ENCODE measurements at places on chromosomes 3 and 15. TPM values are rescaled to one million over a fixed set of nuclear protein-coding genes. Genes with fewer than 3 reads are reported as not detected.

- H3K27me3 ChIP-seq, result no peaks in the 10 kb centered on the region
- peaks cover 53% of the 10 kb centered on the region for H3K36me3 ChIP-seq
- peak overlapping the region; percentile 98 for H3K4me3 ChIP-seq
- H3K4me1 ChIP-seq, result peaks cover 62% of the 10 kb centered on the region
- DNase-seq, result no peak
Measured at GRCh38 chr15:81295486-81296121, 28.3 kb downstream of the STARD5 start.

DNA sequence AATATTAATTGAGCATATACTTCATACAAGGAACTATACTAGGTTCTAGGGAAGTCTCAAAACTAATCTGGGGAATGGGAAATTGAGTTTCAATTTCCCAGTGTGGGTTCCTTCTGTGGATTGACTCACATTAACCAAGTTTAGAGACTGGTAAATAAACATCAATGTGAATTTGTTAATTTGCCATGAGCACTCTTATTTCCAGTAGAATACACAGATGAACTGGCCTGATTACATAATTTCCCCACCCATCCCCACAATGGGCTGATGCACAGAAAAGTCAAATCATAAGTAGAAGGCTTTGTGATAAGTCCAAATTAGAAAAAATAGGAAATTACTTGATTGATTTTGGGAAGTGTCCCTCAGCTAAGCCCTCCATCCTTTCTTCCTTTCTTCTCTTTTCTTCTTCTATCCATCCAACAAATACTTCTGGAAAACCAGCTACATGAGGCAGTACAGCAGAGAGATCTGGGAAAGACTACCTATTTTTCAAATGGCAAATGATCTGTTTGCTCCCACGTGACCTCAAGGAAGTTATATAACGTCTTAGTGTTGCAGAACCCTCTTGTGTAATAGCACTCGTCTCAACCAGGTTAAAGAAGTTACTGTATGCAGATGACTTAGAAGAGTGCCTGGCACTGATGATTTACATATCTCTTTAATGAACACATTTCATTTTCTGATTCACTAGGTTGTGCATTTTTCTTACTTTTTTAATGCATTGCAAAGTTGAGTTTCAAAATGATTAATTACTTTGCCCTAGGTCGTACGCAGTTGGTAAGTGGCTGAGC lies 312.3 kb downstream of the SV2B start:
- H3K4me3 ChIP-seq, result no peak overlapping the region
- no peak overlapping the region for H3K27ac ChIP-seq
- H3K36me3 ChIP-seq, result peaks cover 6% of the 10 kb centered on the region
- no peak for DNase-seq

DNA sequence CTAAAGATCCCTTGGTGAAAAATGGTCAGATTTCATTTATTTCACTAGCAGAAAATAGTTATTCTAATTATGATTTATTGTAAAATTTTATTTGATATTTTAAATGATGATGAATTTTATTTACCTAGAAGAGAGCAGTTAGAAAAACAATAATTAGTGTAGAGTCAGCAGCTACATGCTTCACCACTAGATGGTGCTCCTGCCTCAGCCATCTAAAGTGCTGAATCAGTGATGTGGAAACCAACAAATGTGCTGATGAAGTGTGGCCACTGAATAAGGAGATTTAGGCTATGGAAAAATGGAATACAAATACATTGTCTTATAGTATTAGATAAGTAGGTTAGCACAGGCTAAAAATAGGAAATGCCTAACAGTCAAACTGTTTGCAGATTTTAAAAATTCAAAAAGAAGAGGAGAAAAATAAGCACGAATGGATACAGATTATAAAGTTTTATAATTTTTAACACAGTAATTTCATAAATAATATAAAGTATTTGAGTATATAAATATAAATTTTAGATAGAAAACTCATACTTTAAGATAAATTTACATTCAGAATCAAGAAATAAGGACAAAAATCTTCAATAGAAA lies 109.8 kb downstream of the PPP2R3A start:
- no peak overlapping the region for H3K27ac ChIP-seq
- peak; percentile 82 for DNase-seq
- H3K4me1 ChIP-seq, result peaks cover 4% of the 10 kb centered on the region
- H3K27me3 ChIP-seq, result peaks cover 7% of the 10 kb centered on the region

- no peaks in the 10 kb centered on the region for H3K36me3 ChIP-seq
- H3K4me1 ChIP-seq, result peaks cover 41% of the 10 kb centered on the region
- no peak for DNase-seq
- H3K27me3 ChIP-seq, result no peaks in the 10 kb centered on the region
- no peak overlapping the region for H3K4me3 ChIP-seq
- H3K27ac ChIP-seq, result no peak overlapping the region
Measured at GRCh38 chr3:15635121-15635661, 33.6 kb downstream of the BTD start.

- H3K4me1 ChIP-seq, result no peaks in the 10 kb centered on the region
- H3K27ac ChIP-seq, result no peak overlapping the region
- H3K4me3 ChIP-seq, result no peak overlapping the region
- no peaks in the 10 kb centered on the region for H3K27me3 ChIP-seq
- no peak for DNase-seq
- no peaks in the 10 kb centered on the region for H3K36me3 ChIP-seq
Measured at GRCh38 chr3:56118968-56119367, 349.3 kb downstream of the ERC2 start.

GP5 gene
- total RNA-seq, result 1.1 TPM

ZNF710 gene
- 24.4 TPM for total RNA-seq

GRCh38 chr3:36295296-36295695 lies 85.0 kb upstream of the STAC start:
- no peak overlapping the region for H3K4me3 ChIP-seq
- no peaks in the 10 kb centered on the region for H3K4me1 ChIP-seq
- no peaks in the 10 kb centered on the region for H3K27me3 ChIP-seq
- H3K36me3 ChIP-seq, result no peaks in the 10 kb centered on the region
- no peak for DNase-seq
- H3K27ac ChIP-seq, result no peak overlapping the region

GRCh38 chr15:69035205-69035917 lies 20.9 kb downstream of the NOX5 start:
- H3K4me1 ChIP-seq, result peaks cover 8% of the 10 kb centered on the region
- H3K36me3 ChIP-seq, result no peaks in the 10 kb centered on the region
- no peak overlapping the region for H3K4me3 ChIP-seq
- DNase-seq, result no peak
- H3K27ac ChIP-seq, result no peak overlapping the region

GRCh38 chr3:23806534-23807423 lies 1.0 kb downstream of the UBE2E1 start:
- H3K27me3 ChIP-seq, result peaks cover 20% of the 10 kb centered on the region
- peaks cover 45% of the 10 kb centered on the region for H3K4me1 ChIP-seq
- H3K36me3 ChIP-seq, result peaks cover 29% of the 10 kb centered on the region

DAPK2 gene
- 0.87 TPM for total RNA-seq

DNA sequence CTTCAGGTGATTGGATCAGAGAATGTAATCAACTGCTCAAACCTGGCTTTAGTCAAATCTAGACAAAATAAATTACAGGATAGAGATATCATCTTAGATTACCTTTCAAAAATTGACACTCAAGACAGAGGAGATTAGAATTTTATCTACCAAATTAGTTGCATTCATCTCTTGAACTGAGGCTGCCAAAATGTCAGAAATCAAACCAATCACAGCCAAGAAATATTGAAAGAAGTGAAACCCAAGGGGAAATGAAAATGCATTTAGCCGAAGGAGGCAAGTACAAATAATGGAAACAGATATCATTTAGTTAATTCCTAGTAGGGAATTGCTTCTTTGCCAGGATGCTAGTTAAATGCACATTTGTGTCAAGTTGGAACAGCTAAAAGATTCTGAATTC lies 261.1 kb upstream of the PDZRN3 start:
- H3K27ac ChIP-seq, result no peak overlapping the region
- H3K4me1 ChIP-seq, result no peaks in the 10 kb centered on the region
- DNase-seq, result no peak
- no peaks in the 10 kb centered on the region for H3K36me3 ChIP-seq
- H3K4me3 ChIP-seq, result no peak overlapping the region

DNA sequence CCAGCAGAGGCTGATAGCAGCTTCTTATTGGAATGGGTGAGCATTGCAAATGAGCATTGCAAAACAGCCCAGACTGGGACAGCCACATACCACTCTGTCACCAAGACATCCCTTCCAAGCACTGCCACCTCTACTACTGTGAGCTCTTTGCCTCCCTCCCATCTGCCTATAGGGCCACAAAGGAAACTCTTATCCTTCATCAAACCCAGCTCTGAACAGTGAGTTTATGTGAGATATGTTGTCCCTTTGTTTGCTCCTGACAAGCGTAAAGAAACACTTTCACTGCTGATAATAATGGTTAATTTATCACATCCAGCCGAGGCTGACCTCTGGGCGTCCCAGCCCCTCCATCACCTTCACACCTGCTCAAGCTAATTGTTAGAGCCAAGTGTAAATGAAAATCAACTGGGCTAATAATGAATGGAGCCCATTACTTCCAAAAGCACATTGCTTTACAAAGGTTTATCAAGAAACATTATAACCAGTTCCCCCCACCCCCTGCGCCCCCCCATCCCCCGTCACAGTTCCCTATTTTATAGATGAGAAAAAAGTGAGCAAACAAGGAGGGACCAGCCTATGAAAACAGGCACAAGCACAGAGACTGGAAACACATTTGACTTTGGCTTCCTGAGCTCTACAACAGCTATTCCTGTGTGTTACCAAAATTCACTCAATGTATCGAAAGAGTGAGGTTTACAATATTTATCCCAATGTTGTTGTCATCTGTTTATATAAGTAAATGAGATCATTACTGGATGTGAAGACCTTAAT lies 146.3 kb downstream of the ANXA2 start:
- H3K4me3 ChIP-seq, result no peak overlapping the region
- peaks cover 42% of the 10 kb centered on the region for H3K27me3 ChIP-seq
- DNase-seq, result no peak
- H3K27ac ChIP-seq, result no peak overlapping the region
- peaks cover 13% of the 10 kb centered on the region for H3K4me1 ChIP-seq

DNA sequence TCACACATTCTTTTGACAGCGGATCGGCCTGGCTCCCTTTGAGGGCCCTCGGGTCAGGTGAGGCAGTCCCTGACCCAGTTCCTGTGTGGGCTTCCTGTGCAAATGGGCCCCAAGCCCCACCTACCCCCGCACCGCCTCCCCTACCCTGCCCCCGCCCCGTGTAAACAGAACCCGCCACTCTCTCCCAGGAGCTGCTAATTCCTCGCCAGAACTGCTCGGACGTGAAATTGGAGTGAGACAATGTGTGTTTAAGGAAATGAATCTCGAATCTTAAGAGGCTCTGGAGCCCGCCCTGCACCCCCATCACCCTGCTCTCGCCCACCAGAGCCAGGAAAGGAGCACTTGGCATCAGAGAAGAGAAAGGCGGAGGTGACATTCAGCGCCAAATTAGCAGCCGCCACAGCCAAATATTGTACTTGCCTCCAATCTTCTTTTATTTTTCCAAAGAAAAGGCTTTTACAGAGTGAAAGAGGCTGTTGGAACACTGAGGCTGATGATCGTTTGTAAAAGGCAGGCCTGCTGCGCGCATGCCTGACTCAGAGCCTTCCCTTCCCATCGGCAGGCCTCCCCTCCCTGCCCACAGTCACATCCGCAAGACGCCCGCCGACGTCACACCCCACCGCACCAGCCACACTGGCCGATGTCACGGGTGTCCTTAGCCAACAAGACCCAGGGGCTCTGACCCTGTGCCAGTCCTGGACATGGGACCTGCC lies 53.1 kb downstream of the CACNA2D2 start:
- peak overlapping the region; percentile 97 for H3K27ac ChIP-seq
- peak overlapping the region; percentile 74 for H3K4me3 ChIP-seq
- H3K4me1 ChIP-seq, result peaks cover 34% of the 10 kb centered on the region
- H3K36me3 ChIP-seq, result no peaks in the 10 kb centered on the region
- H3K27me3 ChIP-seq, result no peaks in the 10 kb centered on the region
- peak; percentile 74 for DNase-seq

DNA sequence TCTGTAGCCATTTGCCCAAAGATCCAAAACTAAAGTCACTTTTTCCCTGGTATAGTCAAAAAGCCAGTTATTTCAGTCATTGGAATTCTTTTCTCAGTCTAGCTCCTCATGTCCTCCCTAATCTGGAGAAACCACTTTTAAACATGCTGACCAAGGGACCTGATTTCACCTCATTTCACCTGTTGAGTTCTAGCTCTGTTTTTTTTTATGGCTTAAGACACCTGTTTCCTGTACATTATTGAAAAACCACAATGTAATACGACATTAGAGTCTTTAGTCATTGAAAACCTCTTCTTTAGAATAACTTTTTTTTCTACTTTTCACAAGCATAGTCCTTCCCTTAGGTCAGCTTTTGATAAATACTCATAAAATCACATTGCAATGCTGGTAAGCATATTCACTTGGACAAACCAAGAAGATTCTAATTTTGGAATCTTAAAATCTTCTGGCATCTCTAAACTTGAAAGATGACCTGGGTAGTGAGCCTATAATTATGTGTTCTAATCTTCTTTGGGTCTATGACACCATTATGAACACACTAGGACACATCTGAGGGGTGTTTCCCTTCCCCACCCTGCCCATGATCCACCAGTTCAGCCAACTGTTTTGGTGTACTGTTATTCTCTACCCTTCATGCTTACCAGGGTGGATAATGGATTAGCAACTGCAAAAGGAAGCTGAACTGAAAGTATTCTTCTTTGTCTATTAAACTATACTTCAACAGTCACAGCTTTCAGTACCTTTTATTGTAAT lies 103.5 kb upstream of the FXR1 start:
- H3K27ac ChIP-seq, result no peak overlapping the region
- H3K4me1 ChIP-seq, result no peaks in the 10 kb centered on the region
- H3K4me3 ChIP-seq, result no peak overlapping the region

DNA sequence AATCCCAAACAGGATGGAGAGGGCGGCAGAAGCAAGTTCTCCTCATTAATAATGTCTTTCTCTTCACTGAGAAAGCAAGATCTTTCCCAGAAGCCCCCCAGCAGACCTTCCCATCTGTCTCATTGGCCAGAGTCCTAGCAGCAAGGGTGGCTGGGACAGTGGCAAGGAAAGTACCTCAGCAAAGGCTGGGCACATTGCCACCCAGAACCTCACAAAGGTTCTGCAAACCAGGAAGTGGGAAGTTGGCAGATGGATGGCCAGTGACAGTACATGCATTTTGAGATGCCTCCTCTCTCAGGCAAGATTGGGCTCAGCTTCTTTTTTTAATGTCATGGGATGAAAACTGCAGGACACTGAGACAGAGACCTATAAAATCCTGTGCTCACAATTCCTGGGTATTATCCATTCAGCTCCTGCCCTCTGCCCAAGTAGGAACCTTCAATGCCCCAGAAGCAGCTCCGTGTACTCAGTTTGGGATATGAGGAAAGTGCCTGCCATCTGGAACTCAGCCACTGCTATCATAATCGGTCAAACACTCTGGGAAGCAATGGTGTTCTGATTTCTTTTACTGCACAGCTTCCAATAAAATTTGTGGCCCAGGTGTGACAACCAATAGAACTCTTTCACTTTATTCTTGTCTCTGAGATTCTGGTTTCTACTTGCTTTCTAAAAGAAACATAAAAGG lies 25.5 kb downstream of the DPH3 start:
- DNase-seq, result no peak
- no peak overlapping the region for H3K4me3 ChIP-seq
- H3K27ac ChIP-seq, result no peak overlapping the region
- no peaks in the 10 kb centered on the region for H3K36me3 ChIP-seq
- H3K27me3 ChIP-seq, result no peaks in the 10 kb centered on the region

CD276 gene
- total RNA-seq, result 0.96 TPM
